Neural crest cell (in vitro differentiated cells): ENCODE measurements at places on chromosomes 3 and 15. TPM values are rescaled to one million over a fixed set of nuclear protein-coding genes. Genes with fewer than 3 reads are reported as not detected.

GRCh38 chr3:106728315-106729098, 648.7 kb upstream of the CCDC54 start:
- no peak for DNase-seq

GRCh38 chr3:40768536-40768935, 243.8 kb downstream of the ZNF621 start:
- DNase-seq, result no peak

DNA sequence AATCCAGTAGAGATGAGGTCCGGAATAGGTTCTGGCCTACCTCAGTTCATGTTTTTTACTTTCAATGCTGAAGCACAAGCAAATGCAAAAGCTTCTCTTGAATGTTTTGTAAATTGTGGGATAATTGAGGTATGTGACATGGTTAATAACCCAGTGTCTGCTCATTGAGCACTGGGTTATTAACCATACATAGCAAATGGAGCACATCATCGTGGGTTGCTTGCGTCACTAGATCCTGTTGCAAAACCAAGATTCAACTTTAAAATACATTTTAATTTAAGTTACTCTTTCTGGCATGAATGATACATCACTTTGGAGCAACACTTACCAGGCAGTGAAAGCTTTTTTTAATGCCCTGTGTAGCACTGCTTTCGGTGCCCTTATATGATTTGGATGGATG, 165.6 kb downstream of the IGF1R start:
- DNase-seq, result no peak

Gene MST1R
- 1.4 and 2.6 TPM in 2 replicates for total RNA-seq

Gene ERICH6
- 0.40 and 0.57 TPM in 2 replicates for total RNA-seq

Gene RAD51
- total RNA-seq, result 28.9 and 29.2 TPM in 2 replicates
